ENCODE measurements at places on chromosomes 7 and 10.

DNA sequence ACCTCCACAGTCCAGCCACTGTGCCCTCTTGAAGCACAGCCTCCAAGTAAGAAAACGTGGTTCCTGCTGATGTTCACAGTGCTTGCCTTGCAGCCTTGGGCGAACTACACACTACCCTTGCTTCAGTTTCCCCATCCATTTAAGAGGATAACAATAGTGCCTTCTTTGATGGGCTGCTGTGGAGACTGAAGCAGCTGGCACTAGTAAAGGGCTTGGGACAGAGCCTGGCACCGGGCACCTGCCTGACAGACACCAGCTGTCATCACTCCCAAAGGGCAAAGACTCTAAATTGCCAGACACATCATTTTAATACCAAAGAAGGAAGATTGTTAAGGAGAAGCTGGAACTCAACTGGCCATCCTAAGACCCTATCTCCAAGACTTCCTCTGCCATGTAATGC is 3.1 kb upstream of the C10orf90 start:
- no peak for DNase-seq

DNA sequence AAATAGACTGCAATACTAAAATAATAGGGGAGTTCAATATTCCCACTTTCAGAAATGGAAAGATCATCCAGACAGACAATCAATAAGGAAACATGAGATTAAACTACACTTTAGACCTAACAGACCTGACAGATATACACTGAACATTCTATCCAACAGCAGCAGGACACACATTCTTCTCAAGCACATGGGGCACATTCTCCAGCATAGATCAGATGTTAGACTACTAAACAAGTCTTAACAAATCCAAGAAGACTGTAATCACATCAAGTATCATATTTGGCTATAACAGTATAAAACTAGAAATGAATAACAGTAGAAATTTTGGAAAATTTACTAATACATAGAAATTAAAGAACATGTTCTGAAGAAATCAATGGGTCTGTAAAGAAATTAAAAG is 458.9 kb upstream of the ANKRD30A start:
- no peak for DNase-seq

GRCh38 chr7:154861589-154861988 is 141.3 kb downstream of the PAXIP1 start:
- DNase-seq: no peak

- no peak for DNase-seq
These were observed 5.5 kb upstream of the CTBP2 start for GRCh38 chr10:125165584-125166573.

GRCh38 chr10:116828116-116828515 is 21.2 kb upstream of the ENO4 start:
- no peak for DNase-seq

- DNase-seq: no peak
These were observed 18.5 kb downstream of the ARMC10 start for GRCh38 chr7:103093429-103093828.

- no peak for DNase-seq
These were observed 271.7 kb downstream of the PTPRN2 start for GRCh38 chr7:158315881-158316280.

DNA sequence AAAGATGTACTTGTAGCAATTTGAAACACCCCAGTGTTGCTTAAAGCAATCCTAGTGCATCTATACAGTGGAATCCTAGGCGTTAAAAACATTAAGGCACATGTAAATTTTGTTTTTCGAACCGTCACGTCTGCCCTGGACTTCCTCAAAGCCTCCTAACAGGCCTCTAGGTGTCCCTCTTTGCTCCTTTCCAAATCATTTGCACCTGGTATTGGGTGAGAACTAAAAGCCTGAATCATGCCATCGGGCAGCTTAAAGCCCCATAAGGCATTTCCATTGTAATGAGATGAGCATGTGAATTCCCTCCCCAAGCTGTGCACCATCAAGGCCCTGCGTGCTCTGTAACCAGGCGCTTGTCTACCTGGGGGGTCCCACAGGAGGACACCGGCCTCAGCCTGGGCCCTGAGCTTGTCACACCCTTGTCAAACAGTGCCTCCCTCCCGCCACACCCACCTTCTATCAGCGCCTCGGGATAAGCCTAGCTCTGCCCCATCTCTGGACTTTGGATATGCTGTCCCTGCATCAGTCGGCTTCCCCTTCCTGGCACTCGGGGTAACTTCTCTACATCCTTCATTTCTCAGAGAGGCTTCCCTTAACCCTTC is 89.2 kb downstream of the WDR11 start:
- no peak for DNase-seq

DNA sequence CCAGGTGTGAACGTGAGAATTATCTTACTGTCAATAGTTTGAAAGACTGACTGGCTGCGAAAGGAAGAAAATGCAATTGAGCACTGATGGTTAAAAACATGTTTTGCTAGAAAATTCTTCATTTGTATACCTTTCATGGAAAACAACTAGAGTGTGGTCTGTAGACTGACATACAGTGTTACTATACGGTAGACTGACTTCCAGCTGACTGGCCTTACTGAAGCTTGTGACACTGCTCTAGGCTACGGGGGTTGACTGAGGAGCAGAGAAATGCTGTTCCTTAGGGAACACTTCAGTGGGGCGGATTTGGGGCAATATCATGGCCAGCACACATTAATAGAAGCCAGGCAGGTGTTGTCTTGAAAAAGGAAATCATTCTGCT is 25.9 kb upstream of the DDC start:
- DNase-seq: no peak
